ENCODE measurements at places on chromosomes 7 and 10.

DNA sequence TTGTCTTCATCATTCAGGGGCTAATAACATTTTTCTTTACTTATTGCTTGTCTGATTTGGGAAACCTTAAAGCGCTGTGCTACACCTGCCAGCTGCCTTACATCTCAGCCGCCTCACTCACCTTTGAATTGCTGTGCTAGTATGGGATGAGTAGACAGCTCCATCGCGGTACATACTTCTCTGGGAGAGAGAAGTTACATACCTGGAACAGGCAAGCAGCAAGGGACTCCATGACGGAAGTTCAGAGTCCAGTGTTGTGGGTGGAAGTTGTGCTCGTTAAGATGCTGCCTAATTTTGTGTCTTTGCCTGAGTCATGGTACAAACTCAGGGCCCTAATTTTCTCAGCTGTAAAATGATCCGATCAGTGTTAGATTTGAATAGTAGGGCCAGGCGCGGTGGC lies 1.9 kb downstream of the NUB1 start:
- DNase-seq = no peak

DNA sequence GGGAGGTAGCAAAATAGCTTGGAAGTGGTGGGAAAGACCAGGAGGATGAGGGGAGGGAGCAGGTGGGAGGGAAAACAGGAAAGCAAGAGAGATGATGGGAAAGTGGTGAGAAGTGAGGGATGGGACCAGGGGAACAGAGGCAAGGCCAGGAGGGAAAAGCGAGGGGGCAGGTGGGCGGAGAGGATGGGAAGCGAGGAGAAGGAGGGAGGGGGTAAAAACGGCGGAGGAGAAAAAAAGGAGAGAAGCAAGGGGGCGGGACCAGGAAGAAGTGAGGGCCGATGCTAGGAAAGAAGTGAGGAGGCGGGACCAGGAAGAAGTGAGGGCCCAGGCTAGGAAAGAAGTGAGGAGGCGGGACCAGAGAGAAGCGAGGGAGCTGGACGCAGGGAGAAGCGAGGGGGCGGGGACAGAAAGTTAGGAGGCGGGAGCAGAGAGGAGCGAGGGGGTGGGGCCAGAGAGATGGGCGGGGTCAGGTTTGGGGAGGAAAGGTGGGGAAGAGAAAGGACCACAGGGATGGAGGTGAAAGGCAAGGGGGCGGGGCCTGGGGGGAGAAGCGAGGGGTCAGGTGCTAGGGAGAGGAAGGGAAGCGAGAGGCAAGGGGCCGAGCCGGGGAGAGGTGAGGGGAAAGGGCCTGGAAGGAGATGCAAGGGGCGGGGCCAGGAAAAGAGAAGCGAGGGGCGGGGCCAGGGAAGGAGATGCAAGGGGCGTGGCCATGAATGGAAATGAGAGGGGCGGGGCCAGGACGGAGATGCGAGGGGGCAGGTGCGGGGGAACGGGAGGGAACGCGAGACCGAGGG lies 984 bp downstream of the SMURF1 start:
- no peak for DNase-seq

GRCh38 chr10:50375745-50376144 lies 124.4 kb upstream of the ASAH2 start:
- no peak for DNase-seq

GRCh38 chr10:79050896-79051555 lies 17.7 kb upstream of the ZMIZ1 start:
- DNase-seq = no peak

- no peak for DNase-seq
These were observed 11.4 kb upstream of the KIF20B start for GRCh38 chr10:89690027-89690426.
